ENCODE measurements at places on chromosomes 7 and 10.

- no peak for DNase-seq
Observed at GRCh38 chr10:10623958-10624566, 393.6 kb upstream of the CELF2 start.

GRCh38 chr10:47013507-47014154, 102.4 kb downstream of the PTPN20 start:
- DNase-seq, result no peak

GRCh38 chr7:130363026-130363847, 17.1 kb upstream of the CPA1 start:
- no peak for DNase-seq

DNA sequence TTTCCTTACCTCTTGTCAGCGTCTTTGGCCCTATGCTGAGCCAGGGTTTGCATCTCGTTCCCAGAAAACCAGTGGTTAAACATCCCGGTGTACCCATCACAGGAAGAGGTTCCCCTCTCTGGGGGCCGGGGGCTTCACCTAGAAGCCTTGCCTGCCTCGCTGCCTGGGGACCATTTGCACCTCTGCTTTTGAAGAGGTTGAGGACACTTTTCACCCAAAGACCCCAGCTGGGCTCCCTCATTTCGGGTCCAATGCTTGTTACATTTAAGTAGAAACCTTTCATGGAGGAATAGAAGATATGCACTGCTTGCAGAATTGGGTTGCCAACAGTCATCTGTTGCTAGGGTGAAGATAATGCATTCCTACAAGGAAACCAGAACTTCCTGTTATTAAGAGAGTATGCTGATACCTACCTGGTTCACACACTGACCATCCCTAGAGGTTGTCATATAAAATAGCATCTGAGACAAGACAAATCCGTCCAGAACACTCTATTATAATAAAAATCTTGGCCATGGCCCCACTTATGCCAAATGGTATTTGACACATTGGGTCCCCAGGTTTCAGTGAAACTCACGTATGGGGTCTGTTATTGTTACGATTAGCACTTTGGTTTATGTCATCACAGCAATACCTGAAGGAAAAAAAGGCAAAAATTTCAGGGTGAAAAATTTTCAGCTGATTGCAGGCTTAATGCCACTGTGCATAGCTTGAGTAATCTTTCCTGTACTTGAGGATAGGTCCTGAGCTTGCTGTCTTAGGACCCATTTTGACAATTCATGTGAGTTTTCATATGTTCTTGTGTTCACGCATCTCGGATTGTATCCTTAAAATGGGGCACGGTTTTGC, 917 bp downstream of the ZNF365 start:
- no peak for DNase-seq

DNA sequence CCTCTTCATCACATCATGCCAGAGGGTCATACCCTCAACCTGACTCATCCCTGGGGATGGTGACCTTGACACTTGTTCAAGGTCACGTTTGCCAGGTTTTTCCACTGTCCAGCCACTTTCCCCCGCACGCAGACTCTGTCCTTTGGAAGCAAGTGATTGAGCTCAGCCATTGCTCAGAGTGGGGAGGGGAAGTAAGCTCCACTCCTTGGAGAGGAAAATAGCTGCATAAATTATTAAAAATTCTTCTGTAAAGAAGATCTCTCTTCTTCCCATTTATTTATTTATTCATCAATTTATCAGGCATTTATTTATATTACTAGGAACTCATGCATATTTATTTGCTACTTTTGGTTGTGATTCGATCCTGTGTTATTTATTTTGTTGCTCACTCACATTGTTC, 88.0 kb downstream of the GLRX3 start:
- no peak for DNase-seq

GRCh38 chr7:154676422-154677073, 326.4 kb downstream of the PAXIP1 start:
- DNase-seq, result no peak

- DNase-seq, result no peak
Observed at GRCh38 chr10:11261143-11261542, 243.5 kb downstream of the CELF2 start.

- no peak for DNase-seq
Observed at GRCh38 chr7:5612695-5613094, 168.8 kb downstream of the RNF216 start.

- DNase-seq, result no peak
Observed at GRCh38 chr10:120184547-120185337, 272.3 kb upstream of the PLPP4 start.

GRCh38 chr7:30420662-30421061, 57.9 kb downstream of the NOD1 start:
- DNase-seq, result no peak

GRCh38 chr7:7516156-7516555, 19.5 kb downstream of the COL28A1 start:
- no peak for DNase-seq

GRCh38 chr10:101141616-101142532, 10.8 kb downstream of the TLX1 start:
- DNase-seq, result peak; percentile 39

GRCh38 chr7:154578336-154578735, 424.6 kb downstream of the PAXIP1 start:
- DNase-seq, result no peak

DNA sequence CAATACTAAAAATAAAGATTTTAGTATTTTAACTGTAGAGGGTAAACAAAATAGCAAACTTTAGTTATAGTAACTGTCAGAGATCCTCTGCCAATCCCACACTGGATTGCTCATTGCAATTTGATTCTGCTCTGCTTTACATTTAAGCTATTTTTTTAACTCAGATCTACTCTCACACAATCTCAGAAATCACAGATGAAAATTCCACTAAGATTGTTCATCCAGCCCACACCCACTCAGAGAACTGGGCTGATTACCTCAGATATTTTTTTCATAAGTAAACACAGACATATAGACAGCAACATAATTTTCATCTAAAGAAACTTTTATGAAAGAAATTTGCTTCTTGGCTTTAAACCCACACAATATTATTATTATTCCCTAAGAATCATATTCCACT, 7.0 kb downstream of the OSBPL3 start:
- no peak for DNase-seq

- DNase-seq, result no peak
Observed at GRCh38 chr7:157502701-157503111, 165.9 kb downstream of the DNAJB6 start.

- DNase-seq, result no peak
Observed at GRCh38 chr10:91271886-91272285, 51.4 kb downstream of the PCGF5 start.

Measured in NCI-H187 (cell line).